ENCODE measurements at places on chromosomes 1 and 21.

DNA sequence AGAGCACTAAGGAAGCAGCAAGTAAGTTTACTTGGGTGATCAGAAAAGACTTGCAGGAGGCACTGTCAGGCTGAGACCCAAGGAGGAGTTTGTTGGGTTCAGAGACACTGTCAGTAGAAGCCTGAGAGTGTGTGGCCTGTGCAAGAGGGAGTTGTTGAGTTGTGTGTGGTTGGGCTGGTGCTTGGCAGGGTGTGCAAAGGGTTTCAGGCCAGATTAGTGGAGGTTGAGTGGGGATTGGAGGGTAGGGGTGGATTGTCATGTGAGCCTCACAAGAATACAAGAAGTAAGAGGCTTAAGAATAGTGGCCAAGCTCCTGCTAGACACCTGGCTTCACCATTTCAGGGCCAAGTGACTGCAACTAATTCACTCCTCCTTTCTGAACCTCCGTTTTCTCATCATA is 8.9 kb upstream of the KIF21B start:
- no peak for DNase-seq

GRCh38 chr1:11878081-11878890 is 19.5 kb upstream of the NPPB start:
- DNase-seq, result no peak

- no peak for DNase-seq
Measured at GRCh38 chr21:35197191-35197590, 148.1 kb upstream of the RUNX1 start.

DNA sequence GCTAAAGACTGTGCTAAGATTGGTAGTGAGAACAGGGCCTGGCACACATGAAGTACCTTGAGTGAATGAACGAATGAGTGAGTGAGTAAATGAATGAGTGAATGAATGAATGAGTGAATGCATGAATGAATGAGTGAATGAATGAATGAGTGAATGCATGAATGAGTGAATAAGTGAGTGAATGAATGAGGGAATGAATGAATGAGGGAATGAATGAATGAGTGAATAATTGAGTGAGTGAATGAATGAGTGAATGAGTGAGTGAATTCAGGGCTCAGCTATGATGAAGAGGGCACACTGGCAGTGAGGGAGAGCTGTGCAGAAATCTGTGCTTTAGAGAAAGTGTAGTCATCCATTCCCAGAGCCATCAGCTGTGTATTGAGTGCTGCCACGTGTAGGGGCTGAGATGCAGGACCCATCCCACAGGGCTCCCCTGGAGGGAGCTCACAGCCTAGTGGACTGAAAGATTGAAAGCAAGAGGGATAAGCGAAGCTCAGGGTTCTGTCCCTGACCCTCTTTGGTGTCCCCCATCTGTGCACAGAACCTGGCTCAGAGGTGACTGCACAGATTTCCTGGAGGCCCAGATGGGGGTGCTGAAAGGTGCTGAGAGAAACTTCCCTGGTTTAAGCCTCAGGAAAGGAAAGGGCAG is 217.9 kb upstream of the VAMP3 start:
- DNase-seq, result no peak

DNA sequence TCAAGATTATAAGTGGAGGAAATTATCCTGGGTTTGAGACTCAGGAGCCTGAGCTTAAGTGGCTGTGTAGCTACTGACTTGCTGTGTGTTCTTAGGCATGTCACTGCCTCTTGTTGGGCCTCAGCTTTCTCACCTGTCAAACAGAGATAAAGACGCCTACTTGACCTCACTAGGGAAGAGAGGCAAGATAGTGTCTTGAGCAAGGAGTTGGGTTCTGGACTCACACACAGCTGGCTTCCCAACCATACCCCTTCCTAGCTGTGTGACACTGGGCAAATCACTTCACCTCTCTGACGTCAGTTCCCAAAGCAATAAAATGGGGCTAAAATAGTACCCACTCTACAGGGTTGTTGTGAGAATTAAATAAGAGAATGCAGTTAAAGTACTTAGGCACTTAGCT is 11.6 kb upstream of the EPB41 start:
- no peak for DNase-seq

GRCh38 chr1:40840526-40841323 is 21.4 kb downstream of the CITED4 start:
- DNase-seq, result no peak

- DNase-seq, result peak; percentile 85
Measured at GRCh38 chr1:39575191-39576015, 1.2 kb downstream of the PABPC4 start.

DNA sequence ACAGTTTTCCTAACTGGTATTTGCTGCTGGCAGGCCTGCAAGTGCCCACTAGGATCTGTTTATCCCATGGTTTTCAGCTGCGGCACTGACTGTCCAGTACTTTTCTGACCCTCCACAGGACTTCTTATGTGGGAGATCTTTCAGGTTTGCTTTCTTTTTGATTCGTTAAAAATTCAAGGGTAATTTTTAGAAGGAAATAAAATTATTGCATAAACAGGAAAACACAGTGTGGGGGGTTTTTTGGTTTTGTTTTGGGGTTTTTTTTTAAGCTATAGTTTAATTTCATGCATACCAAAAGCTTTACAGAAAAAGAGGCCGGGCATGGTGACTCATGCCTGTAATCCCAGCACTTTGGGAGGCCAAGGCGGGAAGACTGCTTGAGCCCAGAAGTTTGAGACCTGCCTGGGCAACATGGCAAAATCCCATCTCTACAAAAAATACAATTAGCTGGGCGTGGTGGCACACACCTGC is 3.6 kb downstream of the NIBAN1 start:
- DNase-seq, result no peak

DNA sequence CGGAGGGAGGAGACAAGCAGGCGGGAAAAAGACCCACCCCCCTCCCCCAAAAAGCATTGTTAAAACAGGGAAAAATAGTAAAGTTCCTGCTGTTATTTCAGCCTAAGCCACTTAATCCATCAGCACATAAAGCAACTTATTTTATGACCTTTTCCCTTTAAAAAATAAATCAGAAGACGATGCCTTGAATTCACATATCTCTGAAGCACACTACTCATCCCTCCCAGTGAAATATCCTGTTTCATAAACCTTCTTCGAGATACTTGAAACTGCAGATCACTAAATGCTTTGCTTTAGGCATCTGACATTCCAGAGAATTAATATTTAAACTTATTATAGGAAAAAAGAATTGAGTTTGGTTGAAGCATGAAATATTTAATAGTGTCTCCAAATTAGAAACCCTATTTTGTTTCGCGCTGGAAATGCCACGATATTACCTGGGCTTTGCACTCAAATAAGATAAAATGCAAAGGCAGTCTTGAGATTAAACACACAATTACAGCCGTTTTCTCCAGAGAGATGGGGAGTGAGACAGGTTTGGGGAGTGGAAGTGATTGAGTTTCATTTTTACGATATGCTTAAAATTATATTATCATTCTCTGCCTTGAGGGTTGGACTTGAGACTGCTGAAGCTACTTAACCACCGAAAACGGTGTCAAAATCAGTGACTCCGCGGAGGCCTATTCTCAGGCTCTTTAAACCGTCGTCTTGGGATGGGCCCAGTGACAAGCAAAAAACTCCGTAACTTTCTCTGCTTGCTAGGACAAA is 9.3 kb downstream of the GLIS1 start:
- DNase-seq, result no peak

- no peak for DNase-seq
Measured at GRCh38 chr21:45470773-45471524, 66.0 kb downstream of the COL18A1 start.

GRCh38 chr1:162456323-162456722 is 41.3 kb upstream of the UHMK1 start:
- no peak for DNase-seq

- DNase-seq, result peak; percentile 16
Measured at GRCh38 chr1:215567491-215568298, 591 bp downstream of the KCTD3 start.

GRCh38 chr1:26696119-26696653 is 371 bp downstream of the ARID1A start:
- no peak for DNase-seq

DNA sequence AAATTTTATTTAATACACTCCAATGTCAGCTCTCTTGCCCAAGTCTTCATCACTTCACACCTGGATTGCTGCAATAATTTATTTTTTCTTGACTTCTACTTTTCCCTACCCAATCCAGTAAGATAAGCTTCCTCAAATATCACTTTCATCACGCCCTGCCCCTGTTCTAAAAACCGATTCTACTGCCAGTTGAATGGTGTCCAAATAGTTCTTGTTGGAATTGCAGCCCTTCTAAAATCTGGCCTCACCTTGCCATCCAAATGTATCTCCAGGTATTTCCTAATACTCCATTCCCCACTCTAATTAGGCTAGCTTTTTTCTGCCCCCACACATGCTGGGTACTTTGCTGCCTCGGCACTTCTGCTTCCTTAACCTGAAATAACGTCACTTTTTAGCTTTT is 152.5 kb downstream of the HMCN1 start:
- no peak for DNase-seq

GRCh38 chr1:28428012-28428411 is 58.5 kb downstream of the PHACTR4 start:
- no peak for DNase-seq

- no peak for DNase-seq
Measured at GRCh38 chr1:34338871-34339270, 162.2 kb downstream of the C1orf94 start.

GRCh38 chr1:156525856-156526489 is 25.4 kb upstream of the MEF2D start:
- DNase-seq, result no peak

- DNase-seq, result peak; percentile 26
Measured at GRCh38 chr1:103514920-103515503, 10.5 kb upstream of the RNPC3 start.

DNA sequence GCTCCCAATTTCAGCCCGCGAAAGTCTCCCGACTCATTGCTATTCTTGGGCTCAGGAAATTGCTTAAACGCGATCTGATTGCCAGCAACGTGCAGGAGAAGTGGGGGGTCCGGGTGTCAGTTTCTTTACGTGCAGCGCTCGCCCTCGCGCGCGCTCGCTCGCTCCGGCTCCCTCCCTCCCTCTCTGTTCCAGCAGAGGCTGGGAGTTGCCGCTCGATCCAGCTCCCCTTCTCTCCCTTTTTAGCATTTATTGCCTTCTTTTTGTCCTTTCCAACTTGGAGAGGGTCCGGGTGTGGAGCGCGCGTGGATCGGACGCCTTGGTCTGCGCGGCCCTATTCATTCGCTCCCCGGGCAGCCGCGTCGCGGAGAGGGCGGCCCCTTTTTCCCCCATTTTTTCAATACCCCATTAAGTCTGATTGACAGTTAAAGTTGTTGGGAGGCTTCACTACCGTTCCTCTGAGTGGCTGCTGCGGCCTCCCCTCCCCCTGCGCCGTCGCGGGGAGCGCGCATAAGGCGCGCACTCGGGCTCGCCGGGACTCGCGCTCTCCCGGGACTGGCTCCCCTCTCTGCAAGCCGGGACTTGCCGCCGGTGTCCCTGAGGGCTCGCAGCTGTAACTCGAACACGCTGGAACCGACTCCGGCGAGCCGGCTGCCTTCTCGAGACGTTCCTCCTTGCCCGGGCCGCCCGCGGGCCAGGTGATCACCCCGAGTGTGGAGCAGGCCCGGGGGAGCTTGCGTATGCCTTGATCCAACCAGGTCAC is at the start of gene DHRS3:
TSS of gene DHRS3 (minus strand) at position 310 of the 760 bp plus-strand sequence. CDS start 862 bp downstream, outside the sequence.
- peak; percentile 19 for DNase-seq

DNA sequence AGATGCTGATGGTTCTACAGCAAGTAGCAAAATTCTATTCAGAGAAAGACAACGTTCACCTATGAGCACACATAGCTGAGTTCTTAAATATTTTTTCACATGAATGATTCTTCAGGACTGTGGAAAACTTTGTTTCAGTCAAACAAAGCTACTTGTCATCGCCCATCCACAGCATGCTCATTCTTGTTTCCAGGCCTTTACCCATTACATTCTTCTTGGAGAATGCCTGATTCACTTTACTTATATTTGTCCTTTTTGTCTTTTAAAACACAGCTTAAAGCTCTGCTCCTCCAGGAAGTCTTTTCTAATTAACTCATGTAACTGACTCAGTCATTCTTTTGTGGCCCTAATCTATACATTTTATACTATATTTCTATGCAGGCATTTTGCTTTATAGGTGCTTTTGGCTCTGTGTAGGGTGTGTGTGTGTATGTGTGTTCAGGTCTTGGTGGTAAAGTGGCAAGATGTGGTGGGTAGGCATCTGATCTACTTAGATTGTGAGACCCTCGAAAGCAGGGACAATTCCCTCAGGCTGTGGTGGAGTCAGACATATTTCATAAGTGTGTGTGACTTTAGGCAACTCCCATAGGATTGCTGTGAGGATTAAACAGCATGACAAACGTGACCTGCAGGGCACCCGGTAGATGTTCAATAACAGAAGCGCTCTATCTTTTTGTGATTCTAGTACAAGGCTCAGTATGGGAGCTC is 11.8 kb upstream of the MARK1 start:
- DNase-seq, result no peak

GRCh38 chr1:228839656-228840055 is 104.4 kb downstream of the RHOU start:
- DNase-seq, result no peak

DNA sequence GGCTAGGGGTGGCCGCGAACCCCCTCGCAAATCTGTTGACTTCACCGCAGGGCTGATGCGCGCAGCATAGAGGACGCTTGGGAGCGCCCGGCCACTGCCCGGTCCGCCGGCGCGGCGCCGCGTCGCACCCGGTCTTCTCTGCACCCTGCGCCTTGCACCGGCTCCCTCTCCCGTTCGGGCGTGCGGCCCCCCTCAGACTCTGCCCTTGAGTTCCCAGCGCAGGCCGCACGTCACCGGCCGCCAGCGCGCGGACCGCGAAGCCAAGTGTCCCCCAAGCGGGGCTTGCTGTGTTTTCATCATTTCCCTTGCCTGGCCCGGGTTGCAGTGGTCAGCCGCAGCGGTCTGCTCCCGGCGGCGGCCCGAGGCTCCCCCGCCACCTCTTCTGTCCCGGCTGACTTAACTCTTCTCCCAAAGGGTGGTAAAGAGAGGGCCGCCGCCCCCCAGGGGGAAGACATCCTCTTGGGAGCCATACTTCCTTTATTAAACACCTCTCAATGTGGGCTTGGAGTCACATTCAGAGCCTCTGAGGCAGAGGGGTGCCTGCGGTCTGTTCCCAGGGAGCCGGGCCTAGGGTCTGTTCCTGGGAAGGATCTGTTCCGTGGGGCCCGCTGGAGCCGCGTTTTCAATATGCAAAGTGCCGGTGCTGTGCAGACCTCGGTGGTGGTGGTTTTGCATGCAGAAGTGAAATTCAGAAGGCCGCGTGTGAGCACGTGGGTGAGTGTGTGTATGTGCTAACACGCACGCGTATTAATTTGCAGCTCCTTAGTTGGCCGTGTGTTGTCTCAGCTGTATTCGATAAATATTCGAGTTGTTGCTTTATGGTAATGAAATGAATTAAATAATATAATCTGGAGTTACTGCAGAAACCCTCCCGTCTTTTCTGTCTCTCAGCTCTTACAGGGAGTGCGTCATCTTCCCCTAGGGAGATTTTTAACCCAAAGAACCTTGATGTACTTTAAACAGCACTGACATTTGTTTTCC is 17.6 kb downstream of the PBX1 start:
- no peak for DNase-seq

- DNase-seq, result no peak
Measured at GRCh38 chr1:174726167-174726879, 273.4 kb upstream of the CACYBP start.

GRCh38 chr1:208203848-208204609 is 40.2 kb downstream of the PLXNA2 start:
- DNase-seq, result no peak

GRCh38 chr1:116587501-116588227 is 16.8 kb upstream of the CD58 start:
- DNase-seq, result no peak
